ENCODE measurements at places on chromosomes 6 and 20.

GRCh38 chr6:104527761-104528415 is 331.8 kb downstream of the HACE1 start:
- DNase-seq: no peak

DNA sequence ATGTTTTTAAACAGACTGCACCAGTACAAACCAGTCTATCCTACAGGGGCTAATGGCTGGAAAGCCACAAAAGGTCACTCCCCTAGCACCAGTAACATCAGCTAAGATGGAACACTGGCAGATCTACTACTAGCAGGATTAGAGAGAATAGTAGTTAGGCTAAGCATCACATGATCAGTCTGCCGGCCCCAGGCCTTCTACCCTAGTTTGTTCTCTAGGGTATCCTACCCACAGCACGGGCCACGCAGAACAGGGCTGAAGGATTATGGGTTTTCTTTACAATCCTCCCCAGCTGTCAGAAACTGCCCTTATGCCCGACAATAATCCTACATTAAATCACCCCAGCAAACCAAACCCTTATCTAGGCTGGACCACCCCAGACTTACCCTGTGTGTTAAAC is 156.0 kb downstream of the LY86 start:
- DNase-seq: no peak

DNA sequence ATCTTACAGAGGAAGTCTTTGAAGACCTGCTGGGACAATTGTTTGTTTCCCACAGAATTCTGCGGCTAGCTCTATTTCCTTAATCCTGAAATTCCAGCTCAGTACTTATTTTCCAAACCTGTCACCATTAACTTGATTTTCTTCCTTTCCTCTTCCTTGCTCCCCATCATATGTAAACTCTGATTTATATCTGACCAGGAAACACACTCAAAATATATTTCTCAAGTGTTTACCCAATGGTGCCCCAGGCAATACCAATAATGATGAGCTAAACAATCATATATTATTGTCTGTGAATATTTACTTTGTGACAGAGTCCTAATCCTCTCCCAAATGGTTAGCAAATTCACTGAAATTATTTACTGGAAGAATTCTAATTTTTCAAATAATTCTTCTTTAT is 597.3 kb downstream of the PKHD1 start:
- no peak for DNase-seq

GRCh38 chr6:52910091-52910490 is 593 bp upstream of the GSTA3 start:
- no peak for DNase-seq

GRCh38 chr6:134425513-134425912 is 107.6 kb upstream of the SGK1 start:
- no peak for DNase-seq

- no peak for DNase-seq
Measured at GRCh38 chr6:21238208-21238607, 355.3 kb upstream of the SOX4 start.

GRCh38 chr6:7295916-7296315 is 17.1 kb downstream of the SSR1 start:
- DNase-seq: no peak

DNA sequence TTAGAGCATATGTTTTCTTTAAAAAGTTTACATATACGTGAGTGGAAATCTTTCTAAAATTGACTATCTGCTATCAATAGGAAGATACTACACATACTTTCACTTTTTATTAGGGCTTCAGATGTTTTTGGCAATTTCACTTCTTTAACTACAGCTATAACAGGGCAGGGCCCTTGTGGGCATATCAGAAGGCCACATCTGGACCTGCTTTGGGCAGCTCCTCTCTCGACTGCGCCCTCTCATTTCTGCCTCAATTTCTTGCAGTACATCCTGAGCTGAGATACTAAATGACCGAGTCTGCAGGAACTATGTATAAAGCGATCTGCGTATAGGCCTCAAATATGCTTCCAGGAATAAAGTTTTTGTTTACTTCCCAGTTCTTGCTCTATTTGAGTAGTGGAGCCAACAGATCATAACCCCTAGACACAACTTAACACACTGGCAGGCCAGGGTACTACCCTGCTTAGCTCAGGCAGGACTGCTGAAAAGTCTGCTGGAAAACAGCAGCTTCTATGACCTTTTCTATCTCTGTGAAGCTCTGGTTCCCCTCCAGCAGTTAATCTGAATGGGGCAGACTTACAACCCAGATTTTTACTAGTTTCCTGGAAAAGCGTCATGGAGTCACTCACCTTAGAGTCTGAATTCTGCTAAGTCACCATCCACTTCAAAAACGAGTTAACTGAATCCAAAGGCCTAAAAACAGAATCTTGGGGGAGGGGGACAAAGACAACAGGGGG is 12.7 kb downstream of the GCLC start:
- DNase-seq: no peak

DNA sequence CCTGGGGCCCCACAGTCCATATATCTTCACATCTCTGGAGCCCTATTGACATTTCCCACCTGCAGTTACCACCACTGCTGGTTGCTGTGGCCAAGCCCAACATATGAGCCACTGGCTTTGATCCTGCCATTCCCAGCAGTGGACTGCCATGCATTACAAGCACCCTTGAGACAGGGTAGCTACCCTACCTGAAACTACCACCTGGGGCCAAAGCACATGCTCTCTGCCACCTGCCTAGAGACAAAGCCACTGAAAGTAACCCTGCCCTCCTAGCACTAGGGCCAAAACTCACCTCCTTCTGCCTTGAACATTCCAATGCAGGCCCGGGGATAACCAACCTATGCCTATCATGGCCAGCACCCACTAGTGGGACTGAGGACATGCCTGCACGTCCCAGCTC is 255.5 kb upstream of the KHDRBS2 start:
- no peak for DNase-seq

- no peak for DNase-seq
Measured at GRCh38 chr6:142929751-142930358, 15.1 kb downstream of the HIVEP2 start.

- DNase-seq: no peak
Measured at GRCh38 chr6:89085409-89086205, 5.1 kb downstream of the PNRC1 start.

DNA sequence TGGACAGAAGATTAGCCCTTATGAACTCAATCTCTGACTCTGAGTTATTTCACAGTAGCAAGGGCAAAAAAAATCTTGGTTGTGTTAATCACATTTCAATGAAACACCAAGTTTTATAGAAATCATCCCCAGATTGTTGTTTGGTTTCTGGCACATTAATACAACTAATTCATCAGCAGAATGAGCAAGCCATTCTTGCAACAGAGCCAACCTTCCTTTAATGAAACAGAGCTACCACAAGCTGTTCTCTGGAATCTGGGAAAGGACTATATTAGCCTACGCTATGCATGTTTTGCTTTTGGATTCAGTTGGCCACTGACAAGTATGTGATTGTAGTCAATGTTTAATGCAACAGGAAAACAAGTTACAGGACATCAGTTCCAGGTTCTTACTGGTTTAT is 13.8 kb upstream of the POPDC3 start:
- no peak for DNase-seq

DNA sequence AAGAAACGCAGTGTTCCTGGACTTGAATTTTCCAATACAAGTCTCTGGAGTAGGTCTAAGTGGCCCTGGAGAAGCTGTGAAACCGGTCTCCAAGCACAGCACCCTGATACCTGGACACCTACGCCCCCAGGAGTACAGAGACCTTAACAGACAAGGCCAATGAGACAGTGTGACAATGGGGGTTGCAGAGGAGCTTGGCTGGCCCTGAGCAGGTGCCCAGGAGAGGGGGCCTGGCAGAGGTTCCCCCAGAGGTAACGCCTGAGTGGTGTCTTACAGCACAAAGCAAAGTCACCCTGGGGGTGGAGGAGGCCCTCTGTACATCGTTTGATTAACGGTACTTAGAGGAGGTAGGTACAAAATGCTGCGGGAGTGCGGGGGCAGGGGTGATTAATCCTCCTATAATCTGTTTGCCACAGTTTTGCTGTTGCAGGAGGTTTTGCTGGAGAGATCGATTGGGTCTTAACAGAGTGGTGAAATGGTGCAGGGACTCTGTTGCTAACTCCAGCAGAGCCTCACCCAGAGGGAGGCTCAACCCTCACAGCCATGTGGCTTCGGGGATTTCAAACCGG is 37.3 kb upstream of the APCDD1L start:
- DNase-seq: no peak

DNA sequence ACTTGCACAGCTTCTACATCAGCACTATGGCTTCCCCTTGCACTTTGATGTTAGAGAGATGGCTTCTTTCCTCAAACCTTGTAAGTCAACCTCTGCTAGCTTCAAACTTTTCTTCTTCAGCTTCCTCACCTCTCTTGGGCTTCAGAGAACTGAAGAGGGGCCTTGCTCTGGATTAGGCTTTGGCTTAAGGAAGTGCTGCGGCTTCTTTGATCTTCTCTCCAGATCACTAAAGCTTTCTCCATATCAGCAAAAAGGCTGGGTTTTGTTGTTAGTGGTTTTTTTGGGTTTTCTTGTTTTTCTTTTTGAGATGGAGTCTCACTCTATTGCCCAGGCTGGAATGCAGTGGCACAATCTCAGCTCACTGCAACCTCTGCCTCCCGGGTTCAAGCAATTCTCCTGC is 24.0 kb downstream of the CDK5RAP1 start:
- DNase-seq: no peak

- no peak for DNase-seq
Measured at GRCh38 chr20:15440049-15440820, 1102.8 kb upstream of the FLRT3 start.

DNA sequence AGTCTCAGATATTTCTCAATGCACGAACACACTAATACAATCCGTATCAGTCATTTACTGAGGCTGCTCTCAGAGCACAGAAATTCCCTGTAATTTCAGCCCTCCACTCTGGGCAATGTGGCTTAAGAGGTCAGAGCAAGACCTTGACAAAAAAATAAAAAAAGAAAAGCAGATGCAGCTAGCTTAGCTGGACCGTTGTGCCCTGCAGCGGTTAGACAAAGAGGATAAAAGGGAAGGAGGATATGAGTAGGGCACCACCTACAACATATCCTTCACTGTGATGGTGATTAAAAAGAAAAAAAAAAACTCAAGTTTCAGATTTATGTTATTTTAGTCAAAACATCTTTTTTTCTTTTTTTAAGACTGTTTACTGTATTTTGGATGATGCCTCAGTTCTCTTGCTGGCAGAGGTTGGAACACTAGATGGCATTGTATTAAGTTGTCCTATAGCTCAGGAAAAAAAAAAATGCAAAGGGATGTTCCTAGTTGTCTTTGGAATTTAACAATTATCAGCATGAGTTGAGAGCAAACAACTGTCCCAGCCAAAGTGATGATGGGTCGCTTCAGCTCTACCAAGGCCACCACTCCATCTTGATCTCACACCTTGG is 59.9 kb downstream of the ANKEF1 start:
- no peak for DNase-seq

- no peak for DNase-seq
Measured at GRCh38 chr6:63509652-63510352, 62.5 kb upstream of the LOC128125822 start.

DNA sequence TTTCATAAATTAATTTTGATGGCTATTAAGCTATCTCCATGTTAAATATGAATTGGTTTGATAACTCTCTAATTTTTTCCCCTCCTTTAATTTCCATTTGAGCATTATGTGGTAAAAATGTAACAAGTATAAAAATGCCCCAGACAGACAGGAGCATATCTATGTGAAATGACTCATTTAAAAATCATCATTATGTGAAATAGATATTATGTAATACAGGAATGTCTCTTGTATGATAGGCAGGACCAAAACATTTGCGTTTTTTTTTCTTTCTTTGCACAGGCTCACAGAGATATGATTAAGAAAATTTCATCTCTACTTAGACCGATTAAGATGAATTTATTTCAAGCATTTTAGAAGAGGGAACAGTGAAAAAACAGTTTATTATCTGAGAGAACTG is 95.8 kb downstream of the AKAP7 start:
- DNase-seq: no peak

DNA sequence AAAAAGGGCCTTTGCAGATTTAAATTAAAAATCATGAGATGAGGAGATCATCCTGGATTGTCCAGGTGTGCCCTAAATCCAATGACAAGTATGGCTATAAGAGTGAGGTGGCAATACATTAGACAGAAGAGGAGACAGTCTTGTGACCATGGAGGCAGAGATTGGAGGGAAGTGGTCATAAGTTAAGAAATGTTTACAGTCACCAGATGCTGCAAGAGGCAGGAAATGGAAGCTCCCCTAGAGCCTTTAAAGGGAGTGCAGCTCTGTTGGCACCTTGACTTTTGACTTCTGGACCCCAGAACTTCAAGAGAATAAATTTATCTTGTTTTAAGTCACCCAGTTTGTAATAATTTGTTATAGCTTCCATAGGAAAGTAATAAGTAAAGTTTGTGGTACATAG is 61.1 kb downstream of the HMGN3 start:
- no peak for DNase-seq

GRCh38 chr6:46323966-46324622 is 153.3 kb upstream of the ENPP5 start:
- no peak for DNase-seq

DNA sequence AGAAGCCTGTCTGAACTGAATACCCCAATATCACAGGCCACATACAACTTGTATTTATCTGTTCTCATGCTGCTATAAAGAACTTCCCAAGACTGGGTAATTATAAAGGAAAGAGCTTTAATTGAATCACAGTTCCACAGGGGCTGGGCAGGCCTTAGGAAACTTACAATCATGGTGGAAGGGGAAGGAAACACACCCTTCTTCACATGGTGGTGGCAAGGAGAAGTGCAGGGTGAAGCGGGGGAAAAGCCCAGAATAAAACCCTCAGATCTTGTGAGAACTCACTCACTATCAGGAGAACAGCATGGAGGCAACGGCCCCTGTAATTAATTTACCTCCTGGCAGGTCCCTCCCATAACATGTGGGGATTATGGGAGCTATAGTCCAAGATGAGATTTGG is 50.3 kb upstream of the FNDC1 start:
- DNase-seq: no peak

GRCh38 chr6:21931641-21932335 is 338.2 kb downstream of the SOX4 start:
- DNase-seq: no peak

GRCh38 chr6:101517632-101518031 is 124.1 kb downstream of the GRIK2 start:
- no peak for DNase-seq

DNA sequence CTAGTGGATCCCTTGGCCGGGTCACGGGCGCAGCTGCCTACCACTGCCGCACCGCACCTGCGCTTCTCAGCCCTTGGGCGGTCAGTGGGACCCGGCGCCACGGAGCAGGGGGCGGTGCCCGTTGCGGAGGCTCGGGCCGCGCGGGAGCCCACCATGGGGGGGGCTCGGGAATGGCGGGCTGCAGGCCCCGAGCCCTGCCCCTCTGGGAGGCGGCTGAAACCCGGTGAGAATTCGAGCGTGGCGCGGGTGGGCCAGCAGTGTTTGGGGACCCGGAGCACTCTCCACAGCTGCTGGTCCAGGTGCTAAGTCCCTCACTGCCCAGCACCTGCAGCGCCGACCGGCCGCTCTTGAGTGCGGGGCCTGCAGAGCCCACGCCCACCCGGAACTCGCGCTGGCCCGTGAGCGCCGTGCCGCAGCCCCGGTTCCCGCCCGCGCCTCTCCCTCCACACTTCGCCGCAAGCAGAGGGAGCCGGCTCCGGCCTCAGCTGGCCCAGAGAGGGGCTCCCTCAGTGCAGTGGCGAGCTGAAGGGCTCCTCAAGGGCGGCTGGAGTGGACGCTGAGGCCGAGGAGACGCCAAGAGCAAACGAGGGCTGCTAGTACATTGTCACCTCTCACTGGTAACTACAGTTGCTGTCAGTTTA is 120.5 kb upstream of the TMEM170B start:
- DNase-seq: no peak

GRCh38 chr6:158256746-158257424 is 55.4 kb upstream of the TULP4 start:
- no peak for DNase-seq

All from stimulated activated CD8-positive, alpha-beta memory T cell treated with anti-CD3 and anti-CD28 coated beads, Interleukin-7, amount 100 ng/mL, for 48 hours (primary cell).